ENCODE measurements at places on chromosomes 7 and 10.

DNA sequence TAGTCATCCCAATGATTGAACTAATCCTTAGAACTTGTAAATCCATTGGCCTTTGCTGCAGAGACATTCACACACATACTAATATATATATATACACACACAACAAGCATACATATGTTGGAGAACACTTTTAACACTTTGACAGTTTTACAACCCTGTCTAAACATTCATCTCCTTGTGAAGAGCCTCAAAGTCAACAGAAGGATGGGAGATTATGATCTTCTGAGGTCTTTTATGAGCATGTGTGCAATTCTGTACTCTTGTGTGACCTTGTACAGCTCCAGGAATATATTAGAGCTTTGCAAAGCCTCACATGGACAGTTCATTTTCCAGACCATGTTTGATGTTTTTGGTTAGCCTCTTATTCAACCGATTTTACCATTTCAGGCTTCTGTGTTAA, 589.0 kb downstream of the NXPH1 start:
- no peak for DNase-seq

- no peak for DNase-seq
These were observed 156.5 kb downstream of the EXOC4 start for GRCh38 chr7:133409421-133409820.

DNA sequence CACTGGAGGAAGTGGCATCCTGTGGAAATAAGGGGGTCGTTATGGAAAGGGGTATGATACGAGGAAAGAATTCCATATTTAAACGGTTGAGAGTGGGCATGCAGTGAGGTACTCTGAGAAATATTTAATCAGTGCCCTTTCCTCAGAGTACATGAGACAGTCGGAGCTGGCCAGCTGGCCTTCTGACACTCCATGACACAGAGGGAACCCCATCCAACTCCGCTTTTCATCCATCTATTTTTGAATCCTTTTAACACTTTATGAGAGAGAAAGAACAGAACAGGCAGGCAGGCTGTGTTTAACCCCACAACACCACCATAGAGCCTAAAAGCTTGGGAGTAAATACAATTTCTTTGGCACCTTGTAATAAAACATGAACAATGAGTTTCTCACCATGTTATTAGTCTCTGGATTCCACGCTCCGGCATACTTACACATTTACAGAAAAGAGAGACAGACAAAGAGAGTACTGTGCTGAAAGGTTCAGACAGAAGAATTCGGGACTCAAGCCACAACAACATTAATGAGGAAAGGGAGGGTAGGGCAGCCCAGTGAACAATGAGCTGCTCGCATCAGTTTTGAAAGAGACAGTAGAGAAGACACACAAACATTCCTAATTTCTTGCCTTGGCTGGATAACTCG, 124.2 kb upstream of the PDLIM1 start:
- DNase-seq: no peak

DNA sequence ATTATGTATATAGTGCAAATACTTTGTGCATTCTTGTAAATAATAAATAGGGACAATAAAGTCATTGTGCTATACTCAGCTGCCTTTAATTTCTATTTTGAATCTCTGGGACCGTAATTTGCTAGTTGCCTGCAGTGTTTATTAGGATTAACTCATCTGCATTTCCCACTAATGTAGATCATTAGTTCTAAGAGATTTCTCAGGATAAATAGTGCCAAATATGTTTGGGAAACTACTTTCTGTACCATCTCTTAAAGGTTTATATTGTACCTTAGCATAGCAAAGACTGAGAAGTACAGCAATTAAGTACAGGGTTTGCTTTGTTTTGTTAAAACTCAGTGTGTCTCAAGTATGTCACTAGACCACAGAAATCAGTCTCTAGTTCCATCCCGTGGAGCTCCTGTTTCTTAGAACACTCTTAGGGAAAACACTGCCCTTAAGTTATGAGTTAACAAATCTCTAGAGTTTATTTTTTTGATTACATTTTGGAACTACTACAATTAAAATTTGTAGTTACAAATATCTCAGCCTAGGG, 26.0 kb downstream of the ADD3 start:
- no peak for DNase-seq

DNA sequence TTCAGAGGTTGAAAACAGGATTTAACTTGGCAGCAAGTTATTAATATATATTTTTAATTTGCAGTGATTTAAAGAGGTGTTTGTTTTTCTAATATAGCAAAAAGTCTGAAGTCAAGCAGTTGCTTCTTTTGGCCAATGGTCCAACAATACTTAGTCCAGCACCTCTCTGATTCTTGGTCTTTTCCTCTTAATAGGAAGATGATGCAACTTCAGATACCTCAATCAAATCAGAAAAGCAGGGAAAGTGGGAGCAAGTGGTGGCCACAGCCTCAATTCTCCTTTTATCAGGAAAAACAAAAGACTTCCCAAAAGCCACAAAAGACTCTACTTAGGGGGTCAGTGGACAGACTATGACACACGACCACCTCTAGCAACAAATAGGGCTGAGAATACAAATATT, 133.6 kb upstream of the LRGUK start:
- no peak for DNase-seq

GRCh38 chr7:26700386-26700785, 164.0 kb downstream of the SKAP2 start:
- no peak for DNase-seq
